ENCODE measurements at places on chromosomes 6 and 20.

DNA sequence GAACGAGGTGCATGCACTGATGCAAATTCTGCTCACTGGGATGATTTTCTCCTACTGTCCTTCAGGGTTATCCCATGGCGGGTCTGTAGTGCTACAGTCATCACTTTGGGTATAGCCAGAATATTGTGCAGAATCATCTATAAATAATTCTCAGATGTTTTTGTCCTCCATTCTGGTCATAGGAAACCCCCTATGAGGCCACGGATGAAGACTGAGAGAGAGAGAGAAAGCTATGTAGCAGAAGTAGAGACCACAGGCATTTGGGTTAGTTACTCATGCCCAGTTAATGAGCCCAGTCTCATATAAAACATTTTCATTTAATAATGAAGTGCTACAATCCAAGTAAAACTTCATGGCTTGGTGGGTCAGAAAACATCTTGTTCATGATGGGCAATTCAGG, 145.1 kb upstream of the PLN start:
- DNase-seq: no peak

DNA sequence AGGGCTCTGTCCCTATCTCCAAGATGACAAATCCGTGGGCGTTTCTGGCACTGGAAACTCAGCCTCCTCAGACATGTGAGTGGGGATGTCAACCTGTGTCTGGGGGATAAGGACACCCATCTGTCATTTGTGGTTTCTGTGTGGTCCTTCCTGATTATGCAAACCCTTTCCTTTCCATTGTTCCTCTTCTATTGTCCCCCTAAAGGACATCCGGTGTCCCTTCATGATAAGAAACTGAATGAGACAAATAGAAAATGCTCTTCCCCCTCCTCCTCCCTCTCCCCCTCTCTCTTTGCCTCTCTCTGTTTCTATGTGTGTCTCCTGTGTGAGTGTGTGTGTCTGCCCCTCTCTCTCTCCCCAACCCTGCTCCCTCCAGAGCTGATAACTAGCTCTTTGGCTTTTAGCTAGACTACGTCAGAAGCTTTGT, 11.5 kb upstream of the GLP1R start:
- no peak for DNase-seq

- no peak for DNase-seq
These were observed 497.8 kb upstream of the ARID1B start for GRCh38 chr6:156279261-156279969.

DNA sequence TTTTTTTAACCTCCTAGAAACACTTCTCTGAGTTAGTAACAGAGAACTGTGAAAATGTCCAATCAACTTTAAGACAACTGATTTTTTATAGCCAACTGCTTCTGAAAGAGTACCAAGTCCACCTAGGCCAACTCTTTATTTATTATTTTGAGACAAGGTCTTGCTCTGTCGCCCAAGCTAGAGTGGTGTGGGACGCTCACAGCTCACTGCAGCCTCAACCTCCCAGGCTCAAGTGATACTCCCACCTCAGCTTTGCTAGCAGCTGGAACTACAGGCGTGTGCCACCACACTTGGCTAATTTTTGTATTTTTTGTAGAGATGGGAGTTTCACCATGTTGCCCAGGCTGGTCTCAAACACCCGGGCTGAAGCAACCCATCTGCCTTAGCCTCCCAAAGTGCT, 331.6 kb downstream of the RNGTT start:
- DNase-seq: no peak

GRCh38 chr6:132524646-132525045, 11.7 kb upstream of the STX7 start:
- no peak for DNase-seq

GRCh38 chr6:151659212-151659611, 148.3 kb upstream of the ESR1 start:
- no peak for DNase-seq

DNA sequence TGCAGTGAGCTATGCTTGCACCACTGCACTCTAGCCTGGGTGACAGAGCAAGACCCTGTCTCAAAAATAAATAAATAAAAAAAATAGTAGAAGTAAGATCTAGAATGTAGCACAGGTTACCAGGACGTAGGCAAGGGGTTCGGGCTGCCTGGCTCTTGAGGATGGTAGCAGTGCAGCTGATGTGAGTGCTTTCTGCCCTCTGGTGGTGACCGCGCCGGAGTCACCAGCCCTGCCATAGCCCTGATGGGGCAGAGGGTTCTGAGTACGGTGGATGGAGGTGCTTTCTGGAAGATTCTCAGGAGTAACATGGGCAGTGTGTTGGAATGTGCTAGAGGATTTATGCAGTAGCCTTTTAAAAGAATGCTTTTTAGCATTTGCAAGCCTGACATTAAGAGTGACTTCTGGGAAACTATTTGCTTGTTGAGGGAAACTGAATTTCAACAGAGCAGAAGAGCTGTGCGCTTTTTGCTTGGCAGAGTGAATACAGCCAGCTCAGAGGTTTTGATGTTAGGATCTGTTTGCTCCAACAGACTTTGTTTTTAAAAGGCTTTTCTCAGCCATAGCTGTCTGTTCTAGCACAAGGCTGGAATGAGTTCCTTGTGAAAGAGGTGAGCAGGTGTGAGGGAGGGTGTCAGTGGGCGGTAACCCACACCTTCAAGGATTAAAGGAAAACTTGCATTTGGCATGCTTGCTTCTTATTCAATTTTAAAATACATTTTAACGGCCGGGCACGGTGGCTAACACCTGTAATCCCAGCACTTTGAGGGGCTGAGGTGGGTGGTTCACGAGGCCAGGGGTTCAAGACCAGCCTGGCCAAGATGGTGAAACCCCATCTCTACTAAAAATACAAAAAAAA, 65.9 kb downstream of the PTPN1 start:
- no peak for DNase-seq

DNA sequence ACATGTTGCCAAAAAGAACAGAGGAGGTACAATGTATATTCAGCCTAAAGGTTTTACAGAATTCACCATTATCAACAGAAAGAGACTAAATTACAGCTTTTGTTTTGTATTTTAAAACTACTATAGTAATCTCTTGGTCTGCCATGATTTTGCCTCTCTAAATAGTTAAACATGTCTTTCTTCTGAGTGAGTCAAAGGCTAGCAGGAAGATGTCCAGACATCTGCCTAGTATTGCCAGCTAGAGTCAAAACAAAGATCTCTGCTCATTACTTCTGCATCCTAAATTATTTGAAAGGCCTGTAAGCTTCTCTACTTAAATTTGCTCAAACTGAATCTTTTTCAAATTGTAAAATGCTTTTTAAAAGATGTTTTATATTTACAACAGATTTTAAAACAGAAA, 8.8 kb downstream of the ASF1A start:
- DNase-seq: no peak

- no peak for DNase-seq
These were observed 846 bp downstream of the PDE10A start for GRCh38 chr6:165662041-165662748.
